Panc1 (cell line): ENCODE measurements at places on chromosomes 1 and 21.

- DNase-seq = peak; percentile 62
Measured at GRCh38 chr1:77039739-77040138, 172.5 kb downstream of the ST6GALNAC5 start.

- DNase-seq = no peak
Measured at GRCh38 chr1:109804660-109805059, 40.9 kb upstream of the EPS8L3 start.

- no peak for DNase-seq
Measured at GRCh38 chr1:178397678-178398077, 99.1 kb downstream of the CLEC20A start.

- DNase-seq = no peak
Measured at GRCh38 chr1:35567947-35568558, 5.1 kb upstream of the TFAP2E start.

DNA sequence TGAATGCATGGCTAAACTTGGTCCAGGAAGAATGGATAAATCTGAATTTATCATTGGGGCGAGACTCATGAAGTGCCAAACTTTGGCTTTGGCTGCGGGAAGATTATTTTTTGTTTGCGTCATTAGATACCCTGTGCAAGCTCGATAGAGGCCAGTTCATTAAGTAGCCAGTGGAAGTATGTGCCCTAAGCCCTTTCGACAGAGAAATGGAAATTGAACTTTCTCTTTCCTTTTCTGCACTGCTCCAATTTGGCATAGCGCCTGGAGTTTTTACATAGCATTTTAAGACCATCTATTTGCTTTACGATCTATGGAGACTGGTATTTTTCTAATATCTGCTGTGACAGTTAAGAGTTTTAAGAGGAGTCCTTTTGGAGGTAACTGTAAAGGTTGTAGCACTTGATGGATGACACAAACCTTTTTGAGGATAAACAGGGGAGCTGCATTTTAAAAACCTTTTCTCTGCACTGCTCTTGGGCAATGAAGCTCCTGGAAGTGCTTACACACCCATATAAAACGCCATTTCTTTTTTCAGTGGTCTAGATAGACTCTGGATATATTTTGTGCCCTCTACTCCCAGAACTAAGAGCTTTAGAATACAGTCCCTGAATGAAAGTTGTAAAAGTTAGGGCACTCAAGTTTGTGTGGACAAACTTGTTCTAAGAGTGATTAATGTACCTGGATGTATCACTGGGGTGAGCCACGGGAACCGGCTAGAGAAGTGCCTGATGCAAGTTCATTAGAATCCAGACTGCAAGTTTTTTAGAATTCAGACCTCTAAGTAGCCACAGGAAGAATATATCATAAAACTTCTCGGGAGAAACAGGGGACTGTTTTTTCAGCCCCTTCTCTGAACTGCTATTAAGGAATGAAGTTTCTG lies 41.3 kb upstream of the CFHR3 start:
- no peak for DNase-seq

DNA sequence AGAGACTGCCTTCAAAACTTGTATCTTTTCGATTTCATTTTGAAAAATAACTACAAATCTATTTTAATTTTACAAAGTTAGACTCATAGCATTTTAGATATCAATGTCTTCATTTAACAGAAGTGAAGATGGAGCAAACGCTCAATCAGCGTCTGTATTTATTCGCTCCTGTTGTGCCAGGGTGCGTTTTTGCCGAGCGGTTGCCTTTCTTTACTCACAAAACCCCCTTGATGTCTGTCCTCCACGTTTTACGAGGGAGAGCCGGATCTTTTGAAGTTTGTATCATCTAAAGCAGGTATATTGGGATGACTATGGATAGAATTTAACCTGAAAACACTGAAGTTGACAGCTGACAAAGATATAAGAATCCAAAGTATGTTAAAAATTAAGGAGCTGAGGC lies 44.6 kb downstream of the MRPL39 start:
- DNase-seq = no peak

- no peak for DNase-seq
Measured at GRCh38 chr1:37764414-37764825, 500 bp downstream of the EPHA10 start.

- DNase-seq = no peak
Measured at GRCh38 chr1:9385801-9386573, 93.3 kb downstream of the SPSB1 start.

- no peak for DNase-seq
Measured at GRCh38 chr1:18290740-18291412, 183.3 kb downstream of the IGSF21 start.

DNA sequence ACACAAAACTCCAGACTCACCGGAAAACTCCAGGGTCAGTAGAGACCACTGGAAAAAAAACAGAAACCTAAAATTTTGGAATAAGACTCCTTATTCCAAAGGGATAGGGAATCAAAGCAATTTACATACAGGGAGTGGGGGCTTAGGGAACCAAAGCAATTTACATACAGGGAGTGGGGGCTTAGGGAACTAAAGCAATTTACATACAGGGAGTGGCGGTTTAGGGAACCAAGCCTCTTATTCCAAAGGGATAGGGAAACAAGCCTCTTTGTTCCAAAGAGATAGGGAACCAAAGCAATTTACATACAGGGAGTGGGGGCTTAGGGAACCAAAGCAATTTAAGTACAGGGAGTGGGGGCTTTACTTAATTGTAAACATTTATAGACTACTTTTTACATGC lies 28.4 kb upstream of the TTLL7 start:
- no peak for DNase-seq

- no peak for DNase-seq
Measured at GRCh38 chr1:31487143-31487542, 74.1 kb downstream of the SERINC2 start.

- no peak for DNase-seq
Measured at GRCh38 chr1:92484472-92485380, 2.0 kb downstream of the GFI1 start.

GRCh38 chr1:21344750-21345443 lies 54.6 kb upstream of the ECE1 start:
- no peak for DNase-seq

GRCh38 chr1:201311356-201312011 lies 28.2 kb downstream of the PKP1 start:
- DNase-seq = no peak

- no peak for DNase-seq
Measured at GRCh38 chr1:100622037-100622436, 84.1 kb downstream of the GPR88 start.

DNA sequence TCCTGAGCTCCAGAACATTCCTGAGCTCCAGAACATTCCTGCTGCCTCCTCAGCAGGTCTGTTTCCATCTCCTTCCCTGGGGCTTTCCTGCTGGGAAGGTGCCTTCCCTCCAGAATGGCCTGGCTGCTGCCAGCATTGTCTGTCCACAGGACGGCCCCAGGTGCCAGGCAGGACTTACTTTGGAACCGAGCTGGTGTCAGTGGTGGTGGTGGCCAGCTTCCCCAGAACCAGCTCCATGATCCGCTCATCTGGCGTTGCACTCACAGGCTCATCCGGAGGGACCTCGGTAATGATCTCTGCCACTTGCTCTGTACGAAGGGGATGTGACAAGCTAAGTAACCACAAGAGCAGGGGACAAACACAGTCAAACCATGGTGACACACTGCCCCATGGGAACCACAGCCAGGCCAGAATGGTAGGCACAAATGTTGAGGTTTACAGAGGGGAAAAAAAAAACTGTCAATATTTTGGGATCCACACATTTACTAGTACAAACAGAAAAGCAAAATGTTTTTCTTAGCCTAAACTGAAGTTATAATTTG lies 41.3 kb downstream of the PRDM15 start:
- no peak for DNase-seq

DNA sequence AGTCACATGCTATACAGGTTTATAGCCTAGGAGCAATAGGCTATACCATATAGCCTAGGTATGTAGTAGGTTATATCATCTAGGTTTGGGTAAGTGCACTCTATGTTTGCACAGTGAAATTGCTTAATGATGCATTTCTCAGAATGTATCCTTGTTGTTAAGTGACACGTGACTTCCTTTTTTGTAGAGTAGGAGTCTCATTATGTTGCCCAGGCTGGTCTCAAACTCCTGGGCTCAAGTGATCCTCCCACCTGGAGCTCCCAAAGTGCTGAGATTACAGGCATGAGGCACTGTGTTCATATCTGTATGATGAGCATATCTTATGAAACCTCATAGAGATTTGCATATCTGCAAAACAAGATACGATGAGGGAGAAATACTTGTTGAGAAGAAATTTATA lies 13.8 kb upstream of the ABCB10 start:
- DNase-seq = no peak

DNA sequence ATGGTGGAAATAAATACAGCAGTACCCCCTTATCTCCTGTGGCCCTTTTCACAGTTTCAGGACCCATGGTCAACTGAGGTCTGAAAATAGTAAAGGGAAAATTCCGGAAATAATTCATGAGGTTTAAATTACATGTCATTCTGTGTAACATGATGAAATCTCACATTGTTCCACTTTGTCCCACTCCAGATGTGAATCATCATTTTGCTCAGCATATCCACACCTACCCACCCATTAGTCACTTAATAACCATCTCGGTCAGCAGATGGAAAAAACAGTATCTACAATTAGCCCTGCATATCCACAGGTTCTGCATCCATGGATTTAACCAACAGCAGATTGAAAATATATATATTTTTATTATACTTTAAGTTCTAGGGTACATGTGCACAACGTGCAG lies 86.9 kb upstream of the GORAB start:
- no peak for DNase-seq

DNA sequence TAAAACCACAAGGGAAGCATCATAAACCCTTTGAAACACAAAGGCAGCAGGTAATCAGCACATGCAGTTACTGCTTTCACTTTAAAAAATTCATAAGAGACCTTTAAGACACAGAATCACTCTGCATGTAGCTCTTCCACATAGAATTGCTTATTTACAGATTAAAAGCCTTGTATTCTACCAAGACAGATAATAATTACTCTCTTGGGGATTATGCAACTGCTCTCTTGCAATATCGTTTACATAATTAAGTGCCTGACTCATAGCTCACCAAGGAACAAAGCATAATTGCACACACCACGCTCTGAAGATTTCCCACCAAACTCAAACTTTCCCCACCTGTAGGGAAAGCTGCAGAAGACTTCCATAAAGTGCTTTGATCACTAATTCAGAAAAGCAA lies 87.9 kb downstream of the VAV3 start:
- no peak for DNase-seq

DNA sequence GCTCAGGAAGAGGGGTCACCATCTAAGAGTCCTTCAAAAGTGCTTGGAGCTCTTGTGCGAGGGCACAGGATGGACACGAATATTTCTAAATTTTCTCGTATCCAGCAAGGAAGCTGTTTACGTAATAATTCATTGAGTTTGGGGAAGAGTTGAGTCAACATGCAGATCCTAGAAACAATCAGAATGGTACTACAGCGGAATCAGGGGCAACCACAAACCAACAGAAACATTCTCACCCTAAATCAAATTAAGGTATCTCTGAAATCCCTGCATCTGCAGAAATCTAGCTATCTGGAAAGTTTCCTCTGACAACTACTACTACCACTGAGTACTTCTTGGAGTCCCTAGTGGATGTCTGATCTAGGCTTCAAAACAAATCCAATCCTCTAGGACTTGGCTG lies 352.4 kb downstream of the LTN1 start:
- DNase-seq = no peak

GRCh38 chr1:213976665-213977485 lies 10.9 kb upstream of the PROX1 start:
- no peak for DNase-seq

DNA sequence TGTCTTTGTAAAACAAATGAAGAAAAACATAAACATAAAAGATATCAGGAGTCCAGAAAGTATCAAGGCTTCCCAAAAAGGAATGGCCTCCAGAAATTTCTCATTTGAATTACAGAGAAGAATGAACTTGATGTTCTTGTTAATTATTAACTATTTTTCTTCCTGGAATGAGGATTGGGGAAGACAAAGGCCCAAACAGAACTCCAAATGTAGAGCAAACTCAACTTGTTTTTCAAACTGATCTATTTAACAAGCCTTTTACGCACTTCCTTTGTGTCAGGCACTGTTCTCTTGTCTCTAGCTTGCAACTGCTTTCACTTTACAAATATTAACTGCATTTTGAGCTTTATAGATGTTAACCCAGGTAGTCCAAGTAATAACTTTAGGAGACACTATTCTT lies 45.5 kb downstream of the LAMC2 start:
- DNase-seq = no peak

- DNase-seq = no peak
Measured at GRCh38 chr1:75136921-75137641, 2.9 kb downstream of the LHX8 start.

- DNase-seq = no peak
Measured at GRCh38 chr21:16258844-16259611, 529.2 kb downstream of the USP25 start.

DNA sequence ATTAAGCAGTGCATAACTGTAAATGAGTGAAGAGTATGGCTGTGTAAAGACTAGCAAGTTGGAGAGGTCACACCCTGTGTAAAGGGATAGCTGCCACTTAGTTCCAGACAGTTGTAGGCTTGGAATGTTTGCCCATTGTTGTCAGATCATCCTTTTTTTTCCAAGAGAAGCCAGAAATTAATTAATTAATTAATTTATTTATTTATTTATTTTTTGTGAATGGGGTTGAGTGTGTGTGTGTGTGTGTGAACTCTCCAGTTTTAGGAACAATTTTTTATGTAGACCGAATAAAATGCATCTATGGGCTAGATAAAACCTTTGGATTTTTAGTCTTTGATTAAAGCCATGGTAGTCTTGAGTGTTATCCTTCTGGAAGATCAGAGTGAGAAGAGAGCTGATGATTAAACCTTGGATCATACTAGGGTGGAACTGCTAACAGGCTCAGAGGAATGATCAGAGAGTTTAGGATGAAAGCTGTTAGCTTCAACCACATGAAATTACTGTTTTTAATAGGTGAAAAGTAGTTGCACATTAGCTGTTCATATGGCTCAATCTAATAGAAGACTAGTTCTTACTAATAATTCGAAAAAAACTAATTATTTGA lies 58.4 kb downstream of the OSBPL9 start:
- no peak for DNase-seq

DNA sequence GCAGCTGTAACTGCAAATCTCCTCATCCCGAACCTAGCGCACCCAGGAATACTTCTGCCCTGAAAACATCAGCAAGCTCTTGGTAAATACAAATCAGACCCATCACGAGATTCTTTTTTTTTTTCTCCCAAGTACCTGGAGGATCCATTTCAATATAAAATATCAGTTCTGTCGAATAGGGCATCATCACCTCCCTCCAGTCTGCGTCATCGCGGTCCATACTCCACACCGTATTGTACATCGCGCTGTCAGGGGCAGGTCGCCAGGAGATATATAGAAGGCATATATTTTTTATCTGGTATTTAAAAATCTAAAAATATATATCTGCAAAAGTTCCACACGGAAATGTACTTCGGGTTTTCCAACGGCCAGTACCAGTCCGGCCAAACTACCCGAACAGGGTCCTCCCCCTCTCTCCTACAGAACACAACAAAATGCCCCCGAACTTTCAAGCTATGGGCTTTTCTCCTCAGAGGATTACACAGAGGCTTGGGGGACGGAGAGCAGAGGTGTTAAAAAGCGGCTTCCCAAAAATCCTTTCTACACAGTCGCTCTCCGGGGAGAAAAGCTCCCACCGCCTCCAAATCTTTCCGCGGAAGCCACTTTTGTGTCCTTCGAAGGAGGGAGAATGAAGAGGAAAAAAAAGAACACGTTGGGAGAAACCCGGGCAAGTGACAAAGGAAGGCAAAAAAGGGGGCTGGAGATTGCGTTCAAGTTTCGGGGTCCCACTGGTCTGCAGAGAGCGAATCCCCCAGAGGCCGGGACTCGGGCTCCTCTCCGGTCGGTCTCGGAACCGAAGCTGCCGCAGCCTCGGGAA lies 509 bp downstream of the PIK3R3 start:
- DNase-seq = no peak

GRCh38 chr1:30024411-30025195 lies 698.8 kb downstream of the MATN1 start:
- no peak for DNase-seq
